ENCODE measurements at places on chromosomes 11 and 22. TPM values are rescaled to one million over a fixed set of nuclear protein-coding genes. Genes with fewer than 3 reads are reported as not detected.

Gene IGSF22
- polyA plus RNA-seq = 3.6 TPM

Gene XPNPEP3
- polyA plus RNA-seq = 29.1 TPM

- no peak for DNase-seq
Measured at GRCh38 chr22:29390270-29390669, 1.9 kb upstream of the AP1B1 start.

GRCh38 chr22:50467341-50467740, 7.5 kb downstream of the SBF1 start:
- DNase-seq = no peak

- DNase-seq = no peak
Measured at GRCh38 chr22:41015003-41015402, 63.8 kb downstream of the RBX1 start.

DNA sequence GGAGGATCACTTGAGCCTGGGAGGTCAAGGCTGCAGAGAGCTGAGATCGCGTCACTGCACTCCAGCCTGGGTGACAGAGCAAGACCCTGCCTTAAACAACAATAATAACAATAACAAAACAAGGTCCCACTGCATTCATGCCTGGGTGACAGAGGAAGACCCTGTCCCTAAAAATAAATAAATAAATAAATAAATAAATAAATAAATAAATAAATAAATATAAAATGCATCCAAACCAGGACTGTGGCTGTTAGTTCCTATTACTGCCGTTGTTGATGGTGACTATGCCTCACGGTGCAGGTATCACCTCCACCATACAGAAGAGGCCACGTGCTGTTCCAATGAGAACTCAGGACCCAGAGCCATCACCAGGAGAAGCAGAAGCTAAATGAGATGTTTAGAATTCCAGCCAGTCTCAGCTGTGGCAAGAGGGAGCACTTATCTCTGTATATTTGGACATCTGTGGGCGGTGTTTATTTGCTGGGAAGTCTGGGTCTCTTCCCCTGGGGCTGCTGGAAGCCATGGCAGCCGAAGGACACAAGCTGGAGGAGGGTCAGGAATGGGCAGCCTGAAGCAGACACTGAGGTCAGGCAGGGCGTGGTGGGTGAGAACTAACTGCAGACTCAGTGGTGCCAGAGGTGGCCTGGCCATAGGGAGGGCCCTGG, 21.6 kb downstream of the C11orf86 start:
- DNase-seq = no peak

GRCh38 chr11:1830322-1831223, 4.2 kb upstream of the SYT8 start:
- DNase-seq = no peak

Gene GPHA2
- polyA plus RNA-seq = 3.0 TPM

- no peak for DNase-seq
Measured at GRCh38 chr22:32333141-32333768, 24.4 kb upstream of the RFPL3 start.

- DNase-seq = no peak
Measured at GRCh38 chr11:45736424-45736823, 68.5 kb upstream of the SLC35C1 start.

Gene OR51B4
- polyA plus RNA-seq = 0.11 TPM

Gene CD3G
- polyA plus RNA-seq = 0.07 TPM

DNA sequence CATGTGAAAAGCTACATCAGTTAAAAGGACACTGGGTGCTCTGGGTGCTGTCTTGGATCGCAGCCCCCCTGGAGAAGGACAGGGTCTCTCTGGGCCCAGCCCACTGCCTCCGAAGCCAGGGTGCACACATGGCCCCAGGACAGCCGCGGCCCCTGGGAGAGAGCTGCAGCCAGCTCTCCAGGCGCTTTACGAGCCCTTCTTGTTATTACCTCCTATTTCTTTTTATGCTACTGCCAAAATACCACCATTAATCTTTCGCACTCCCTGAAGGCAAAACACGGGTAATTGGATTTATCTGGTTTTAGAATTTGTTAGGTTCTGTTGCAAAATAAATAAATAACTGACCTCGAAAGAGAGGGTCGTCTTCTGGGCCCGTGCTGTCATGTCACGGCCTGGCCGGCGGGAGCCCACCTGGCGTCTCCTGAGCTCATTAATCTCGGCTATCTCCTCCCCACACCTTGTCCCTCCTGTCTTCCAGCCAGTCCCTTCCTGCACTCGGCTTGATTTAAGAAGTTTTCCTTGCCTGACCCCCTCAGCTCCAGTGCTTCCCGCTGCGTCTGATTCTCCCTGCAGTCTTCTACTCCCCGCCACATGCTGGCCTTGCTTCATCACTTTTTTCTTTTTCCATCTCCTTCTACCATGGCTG, 611.7 kb downstream of the OPCML start:
- no peak for DNase-seq

GRCh38 chr11:118142809-118143208, 9.8 kb downstream of the SCN4B start:
- no peak for DNase-seq

GRCh38 chr22:22144858-22145257, 99.7 kb upstream of the VPREB1 start:
- no peak for DNase-seq

Gene SCUBE2
- polyA plus RNA-seq = 6.3 TPM

GRCh38 chr11:82557274-82557673, 176.4 kb downstream of the FAM181B start:
- DNase-seq = no peak

Gene LINC01488
- polyA plus RNA-seq = 0.09 TPM

Gene PRG3
- 0.59 TPM for polyA plus RNA-seq

- DNase-seq = no peak
Measured at GRCh38 chr22:29125443-29125778, 52.6 kb downstream of the KREMEN1 start.

Gene ARHGEF17
- 82.4 TPM for polyA plus RNA-seq

DNA sequence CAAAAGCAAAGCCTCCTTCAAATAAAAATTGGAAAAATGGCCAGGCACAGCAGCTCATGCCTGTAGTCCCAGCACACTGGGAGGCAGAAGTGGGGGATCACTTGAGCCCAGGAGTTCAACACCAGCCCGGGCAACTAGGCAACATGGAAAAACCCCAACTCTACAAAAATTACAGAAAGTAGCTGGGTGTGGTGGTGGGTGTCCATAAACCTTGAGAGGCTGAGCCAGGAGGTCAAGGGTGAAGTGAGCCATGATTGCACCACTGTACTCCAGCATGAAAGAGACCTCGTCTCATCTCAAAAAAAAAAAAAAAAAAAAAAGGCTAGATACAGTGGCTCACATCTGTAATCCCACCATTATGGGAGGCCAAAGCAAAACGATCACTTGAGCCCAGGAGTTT, 22.3 kb downstream of the DDX6 start:
- no peak for DNase-seq

GRCh38 chr11:130859886-130860285, 56.4 kb downstream of the SNX19 start:
- no peak for DNase-seq

DNA sequence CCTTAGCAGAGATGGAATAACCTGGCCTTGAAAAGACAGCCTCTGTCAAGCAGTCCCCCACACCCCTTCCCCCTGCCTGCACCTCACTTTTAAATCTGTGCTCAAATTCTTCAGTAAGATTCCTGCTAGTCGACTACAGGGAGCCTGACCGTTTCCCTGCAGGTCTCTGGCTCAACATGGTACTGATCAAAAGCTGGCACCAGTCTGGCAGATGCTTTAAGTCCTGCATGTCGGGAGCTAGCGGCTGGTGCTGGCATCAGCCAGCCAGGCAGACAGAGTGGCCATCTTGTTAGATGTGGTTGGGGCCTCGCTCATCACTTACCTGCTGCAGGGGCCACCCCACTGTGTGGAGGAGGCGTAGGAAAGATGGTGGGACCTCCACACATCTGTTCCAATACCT, 204.4 kb upstream of the SORL1-AS1 start:
- DNase-seq = no peak

- no peak for DNase-seq
Measured at GRCh38 chr11:108933630-108934029, 268.8 kb downstream of the DDX10 start.

Gene OR2D2
- not detected for polyA plus RNA-seq

- no peak for DNase-seq
Measured at GRCh38 chr11:40647295-40647694, 812.2 kb downstream of the LRRC4C start.

Gene GRIA4
- polyA plus RNA-seq = 1.0 TPM

Gene OR4D5
- polyA plus RNA-seq = not detected

- no peak for DNase-seq
Measured at GRCh38 chr22:42800451-42801251, 56.4 kb downstream of the ARFGAP3 start.

Measured in renal cortex interstitium (tissue), 15 donors.